ENCODE measurements at places on chromosomes 7 and 10. TPM values are rescaled to one million over a fixed set of nuclear protein-coding genes. Genes with fewer than 3 reads are reported as not detected.

- DNase-seq = no peak
- peaks cover 4% of the 10 kb centered on the region for H3K4me1 ChIP-seq
- no peak overlapping the region for H3K4me3 ChIP-seq
- H3K36me3 ChIP-seq = no peaks in the 10 kb centered on the region
These were observed 95.0 kb downstream of the TAF3 start for GRCh38 chr10:7913126-7913872.

DNA sequence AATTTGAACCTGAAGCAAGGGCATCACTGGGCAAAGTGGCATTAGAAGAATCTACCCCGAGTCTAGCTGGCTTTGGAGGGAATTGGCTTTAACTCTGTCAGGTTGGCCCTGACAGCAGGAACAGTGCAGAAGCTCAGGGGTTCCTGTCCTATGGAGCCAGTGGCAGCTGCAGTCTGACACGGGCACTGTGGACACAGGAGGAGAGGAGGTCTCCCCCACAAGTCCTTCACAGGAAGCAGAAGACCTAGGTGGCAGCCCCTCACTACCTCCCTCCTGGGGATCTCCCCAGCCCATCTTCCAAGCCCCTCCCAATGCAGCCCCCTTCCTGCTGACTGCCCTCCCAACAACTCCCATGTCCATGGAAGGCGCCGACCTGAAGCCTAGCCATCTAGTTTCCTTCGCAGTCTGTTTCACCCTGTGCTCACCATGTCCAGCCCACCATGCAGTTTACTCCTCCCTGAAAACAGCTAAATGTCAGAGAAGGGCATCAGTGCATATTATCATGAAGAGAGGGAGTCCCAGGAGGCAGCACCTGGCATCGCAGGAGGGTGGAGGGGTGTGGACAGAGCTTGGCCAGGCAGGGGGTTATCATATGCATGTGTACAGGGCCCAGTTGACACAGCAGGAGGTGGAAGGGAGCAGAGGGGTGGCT, 17.9 kb upstream of the GDF10 start:
- H3K27me3 ChIP-seq = no peaks in the 10 kb centered on the region
- DNase-seq = peak; percentile 10
- H3K4me3 ChIP-seq = no peak overlapping the region
- no peaks in the 10 kb centered on the region for H3K4me1 ChIP-seq
- H3K27ac ChIP-seq = no peak overlapping the region

- H3K27ac ChIP-seq = no peak overlapping the region
- DNase-seq = no peak
- no peaks in the 10 kb centered on the region for H3K36me3 ChIP-seq
These were observed 7.3 kb downstream of the PDK4 start for GRCh38 chr7:95589031-95589430.

The AQP1 gene
- total RNA-seq = 47.4 TPM

The CHRM2 gene
- total RNA-seq = 6.1 TPM

- no peaks in the 10 kb centered on the region for H3K4me1 ChIP-seq
- no peak overlapping the region for H3K4me3 ChIP-seq
- no peaks in the 10 kb centered on the region for H3K36me3 ChIP-seq
- peak; percentile 40 for DNase-seq
These were observed 21.1 kb downstream of the PLAU start for GRCh38 chr10:73931767-73932619.

The HOXA10 gene
- 26.0 TPM for total RNA-seq

DNA sequence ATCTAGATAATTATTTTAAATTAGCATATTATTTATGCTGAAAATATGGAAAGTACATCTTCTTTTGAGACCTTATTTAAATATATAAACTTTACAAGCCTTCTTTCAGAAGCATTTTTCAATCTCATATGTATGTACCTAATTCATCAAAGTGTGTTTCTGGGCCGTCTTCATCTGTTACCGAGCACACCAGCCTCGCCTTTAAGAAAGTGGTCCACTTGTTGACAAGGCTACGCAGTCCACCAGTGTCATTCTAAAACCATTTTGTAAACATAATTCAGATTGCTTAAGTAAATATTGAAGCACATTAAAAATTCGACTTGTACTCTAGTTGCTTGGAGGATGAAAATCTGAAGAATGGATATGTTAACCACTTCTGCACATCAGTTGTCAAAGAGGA, 116.3 kb downstream of the SEMA3C start:
- DNase-seq = no peak
- H3K27ac ChIP-seq = no peak overlapping the region
- no peaks in the 10 kb centered on the region for H3K36me3 ChIP-seq
- H3K4me3 ChIP-seq = no peak overlapping the region
- H3K27me3 ChIP-seq = no peaks in the 10 kb centered on the region

DNA sequence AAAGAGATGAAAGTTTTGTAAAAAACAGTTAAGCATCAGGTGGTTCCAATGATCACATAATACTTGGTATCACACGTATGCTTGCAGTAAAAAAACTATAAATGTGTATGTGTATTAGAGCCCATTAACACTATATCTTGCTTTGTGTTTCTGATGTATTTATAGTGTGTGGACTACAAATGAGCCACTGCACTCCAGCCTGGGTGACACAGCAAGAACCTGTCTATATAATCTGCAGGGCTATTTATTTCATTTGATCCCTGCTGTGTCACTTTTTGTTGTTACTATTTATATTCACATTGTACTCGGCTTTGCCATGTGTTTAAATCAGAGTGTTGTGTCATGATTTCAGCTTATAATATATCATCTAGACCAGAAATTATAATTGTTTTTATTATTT, 487.8 kb upstream of the TEX47 start:
- no peak overlapping the region for H3K4me3 ChIP-seq
- H3K27ac ChIP-seq = no peak overlapping the region
- DNase-seq = no peak
- no peaks in the 10 kb centered on the region for H3K36me3 ChIP-seq

DNA sequence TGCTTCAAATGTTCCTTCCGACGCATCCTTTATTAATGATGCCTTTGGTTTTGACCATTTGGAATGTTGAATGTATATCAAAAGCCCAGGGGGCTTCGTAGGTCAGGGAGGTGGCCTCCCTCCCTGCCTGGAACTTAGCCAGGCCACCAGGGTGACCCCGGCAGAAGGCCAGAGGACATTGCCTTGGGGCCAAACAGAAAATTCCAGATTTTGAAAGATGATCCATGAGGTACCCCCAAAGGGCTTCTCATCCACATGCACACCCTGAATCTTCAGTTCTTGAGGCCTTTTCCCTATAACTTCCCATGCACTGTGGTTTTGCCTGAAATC, 171.7 kb downstream of the ADAM12 start:
- no peaks in the 10 kb centered on the region for H3K36me3 ChIP-seq
- H3K4me1 ChIP-seq = no peaks in the 10 kb centered on the region
- H3K4me3 ChIP-seq = no peak overlapping the region
- no peaks in the 10 kb centered on the region for H3K27me3 ChIP-seq
- DNase-seq = no peak

DNA sequence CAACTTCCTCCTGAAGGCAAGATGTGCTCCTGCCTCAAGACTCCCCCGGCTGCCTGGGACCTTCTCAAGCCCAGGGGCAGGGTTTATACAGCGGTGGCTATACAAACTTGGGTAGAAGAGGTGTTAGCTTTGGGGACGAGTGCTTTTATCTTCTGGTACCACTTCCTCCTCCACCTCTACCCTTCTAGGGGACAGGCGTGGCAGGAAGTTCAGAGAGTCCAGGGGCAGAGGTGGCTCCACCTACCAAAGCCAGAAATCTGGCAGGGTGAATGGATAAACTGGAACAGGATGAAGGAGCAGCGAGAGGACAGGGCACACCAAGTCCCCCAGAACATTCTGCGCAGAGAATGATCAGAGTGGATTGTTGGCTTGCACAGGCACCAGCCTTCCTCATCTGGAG, 24.0 kb upstream of the TM9SF3 start:
- H3K36me3 ChIP-seq = no peaks in the 10 kb centered on the region
- H3K27ac ChIP-seq = peak overlapping the region; percentile 83

The CYP3A5 gene
- 112 TPM for total RNA-seq

DNA sequence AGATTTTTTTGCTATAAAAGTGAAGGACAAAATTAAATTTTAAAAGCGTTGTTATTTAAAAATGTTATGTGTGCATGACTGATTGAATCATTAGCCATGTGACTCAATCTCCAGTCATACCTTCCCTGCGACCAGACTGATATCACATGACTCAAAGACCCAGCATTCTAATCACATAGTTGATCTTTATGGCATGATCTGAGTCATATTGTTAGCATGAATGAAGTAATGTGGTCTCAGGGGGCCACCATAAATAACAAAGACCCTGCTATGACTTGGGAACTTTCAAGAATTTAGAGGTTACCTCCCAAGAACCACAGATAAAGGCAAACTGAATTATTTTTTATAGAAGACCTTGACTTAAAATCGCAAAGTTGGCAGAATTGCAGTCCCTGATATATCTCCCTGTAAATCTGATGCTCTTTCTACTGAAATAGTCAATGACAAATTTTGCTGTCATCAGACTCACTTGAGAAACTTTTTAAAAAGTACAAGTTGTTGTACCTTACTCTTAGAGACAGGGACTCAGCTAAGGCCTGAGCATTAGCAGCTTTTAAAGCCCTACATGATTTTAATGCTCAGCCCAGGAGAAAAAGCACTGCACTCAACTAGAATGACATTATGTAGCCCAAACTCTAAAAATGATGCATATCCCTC, 717.3 kb downstream of the XPNPEP1 start:
- no peak overlapping the region for H3K27ac ChIP-seq
- H3K4me1 ChIP-seq = no peaks in the 10 kb centered on the region
- no peak for DNase-seq
- H3K4me3 ChIP-seq = no peak overlapping the region

DNA sequence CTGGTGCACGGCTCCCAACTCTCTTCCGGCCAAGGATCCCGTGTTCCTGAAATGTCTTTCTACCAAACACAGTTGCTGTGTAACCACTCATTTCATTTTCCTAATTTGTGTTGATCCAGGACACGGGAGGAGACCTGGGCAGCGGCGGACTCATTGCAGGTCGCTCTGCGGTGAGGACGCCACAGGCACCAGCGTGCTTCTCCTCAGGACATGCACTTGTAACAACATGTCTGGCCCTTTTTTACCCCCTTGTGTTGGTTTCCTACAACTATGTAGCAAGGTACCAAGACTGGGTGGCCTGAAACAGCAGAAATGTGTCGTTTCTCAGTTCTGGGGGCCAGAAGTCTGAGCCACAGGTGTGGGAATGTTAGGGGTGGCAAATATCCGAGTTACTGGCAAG, 18.2 kb downstream of the CALML5 start:
- no peak overlapping the region for H3K27ac ChIP-seq
- no peak overlapping the region for H3K4me3 ChIP-seq
- H3K36me3 ChIP-seq = no peaks in the 10 kb centered on the region
- H3K27me3 ChIP-seq = no peaks in the 10 kb centered on the region
- no peak for DNase-seq

The ITIH2 gene
- total RNA-seq = 1.6 TPM

- no peaks in the 10 kb centered on the region for H3K27me3 ChIP-seq
- DNase-seq = no peak
- H3K4me3 ChIP-seq = no peak overlapping the region
- H3K36me3 ChIP-seq = no peaks in the 10 kb centered on the region
These were observed 41.3 kb downstream of the INHBA start for GRCh38 chr7:41661596-41661995.

The SEMA3D gene
- 0.86 TPM for total RNA-seq

The CARD11 gene
- total RNA-seq = 5.0 TPM

The TMEM236 gene
- 16.6 TPM for total RNA-seq

GRCh38 chr10:113960617-113961181, 83.0 kb upstream of the ADRB1 start:
- H3K4me1 ChIP-seq = peaks cover 12% of the 10 kb centered on the region
- DNase-seq = peak; percentile 86
- no peak overlapping the region for H3K4me3 ChIP-seq
- peak overlapping the region; percentile 94 for H3K27ac ChIP-seq
- H3K36me3 ChIP-seq = no peaks in the 10 kb centered on the region

The TAS2R38 gene
- total RNA-seq = not detected

- H3K36me3 ChIP-seq = no peaks in the 10 kb centered on the region
- H3K4me1 ChIP-seq = no peaks in the 10 kb centered on the region
- no peaks in the 10 kb centered on the region for H3K27me3 ChIP-seq
- DNase-seq = no peak
These were observed 153.4 kb upstream of the LANCL2 start for GRCh38 chr7:55211726-55212125.

GRCh38 chr10:43125274-43125845, 12.9 kb upstream of the CSGALNACT2 start:
- DNase-seq = peak; percentile 2
- no peaks in the 10 kb centered on the region for H3K36me3 ChIP-seq
- no peaks in the 10 kb centered on the region for H3K27me3 ChIP-seq
- no peak overlapping the region for H3K27ac ChIP-seq
- no peaks in the 10 kb centered on the region for H3K4me1 ChIP-seq

DNA sequence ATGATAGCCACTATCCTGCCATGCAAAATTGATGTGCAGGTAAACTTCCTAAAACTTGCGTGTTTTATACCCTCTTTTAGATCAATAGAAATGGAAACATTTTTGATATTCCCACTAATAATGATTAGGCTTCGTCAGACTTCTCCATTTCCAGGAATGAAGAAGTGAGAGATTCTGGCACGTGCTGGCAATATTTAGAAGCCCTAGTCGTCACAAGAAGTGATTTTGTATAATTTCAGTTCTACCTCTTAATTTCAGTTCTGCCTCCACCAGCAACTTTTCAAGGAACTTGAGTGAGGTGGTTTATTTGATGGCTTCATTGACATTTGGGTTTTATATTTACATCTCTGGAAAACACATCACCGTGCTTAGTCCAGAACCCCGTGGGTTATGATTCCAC, 61.9 kb downstream of the MRC1 start:
- no peak overlapping the region for H3K4me3 ChIP-seq
- DNase-seq = no peak
- H3K27me3 ChIP-seq = no peaks in the 10 kb centered on the region
- no peaks in the 10 kb centered on the region for H3K4me1 ChIP-seq

GRCh38 chr7:27843584-27844305, 103.8 kb downstream of the TAX1BP1 start:
- H3K4me1 ChIP-seq = no peaks in the 10 kb centered on the region
- no peak overlapping the region for H3K4me3 ChIP-seq
- no peaks in the 10 kb centered on the region for H3K27me3 ChIP-seq
- DNase-seq = no peak
- no peaks in the 10 kb centered on the region for H3K36me3 ChIP-seq

GRCh38 chr7:92368741-92369140, 78.5 kb upstream of the GATAD1 start:
- no peak overlapping the region for H3K4me3 ChIP-seq
- H3K4me1 ChIP-seq = no peaks in the 10 kb centered on the region
- no peak overlapping the region for H3K27ac ChIP-seq
- DNase-seq = no peak
- H3K36me3 ChIP-seq = no peaks in the 10 kb centered on the region

DNA sequence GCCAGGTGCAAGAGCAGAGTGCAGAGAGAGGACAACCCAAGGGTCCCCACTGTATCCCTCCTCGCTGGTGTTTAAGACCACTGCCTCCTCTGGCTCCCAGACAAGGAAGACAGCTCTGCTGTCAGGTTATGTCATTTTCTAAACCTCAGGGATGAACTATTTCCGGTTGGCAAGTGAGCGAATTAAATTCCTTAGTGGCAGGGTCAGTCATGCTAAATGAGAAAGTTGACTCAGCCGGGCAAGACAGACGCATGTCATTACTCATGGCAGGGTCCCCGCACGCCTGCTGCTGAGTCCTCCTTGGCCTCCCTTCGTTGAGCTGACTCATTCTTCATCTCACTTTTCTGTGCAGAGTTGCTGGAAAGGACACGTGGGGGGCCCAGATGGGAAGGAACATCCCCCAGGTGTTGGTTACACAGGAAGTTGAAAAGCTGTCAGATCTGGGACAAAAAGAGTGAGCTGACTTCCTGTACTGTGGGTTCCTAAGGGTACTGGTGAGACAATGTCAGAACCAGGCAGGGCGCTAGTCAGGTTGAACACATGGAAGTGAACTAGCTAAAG, 47.1 kb upstream of the UCN3 start:
- no peaks in the 10 kb centered on the region for H3K27me3 ChIP-seq
- no peaks in the 10 kb centered on the region for H3K4me1 ChIP-seq
- no peak for DNase-seq
- H3K4me3 ChIP-seq = no peak overlapping the region
